Stimulated activated CD4-positive, alpha-beta T cell treated with anti-CD3 and anti-CD28 coated beads, Interleukin-12 subunit alpha, Interleukin-12 subunit beta, amount 100 ng/mL, for 24 hours (primary cell): ENCODE measurements at places on chromosomes 16 and 17.
A peak's percentile ranks its signal among the peaks of the same experiment; 100 is the strongest.

GRCh38 chr16:16015849-16016248 is 66.4 kb downstream of the ABCC1 start:
- DNase-seq = no peak

- DNase-seq = no peak
Measured at GRCh38 chr17:21191698-21192097, 22.3 kb downstream of the TMEM11 start.

GRCh38 chr17:28139822-28140221 is 97.3 kb downstream of the NLK start:
- no peak for DNase-seq

GRCh38 chr16:74275031-74275636 is 21.5 kb upstream of the PSMD7 start:
- DNase-seq = no peak

- DNase-seq = no peak
Measured at GRCh38 chr16:88298833-88299745, 83.7 kb upstream of the ZNF469 start.

DNA sequence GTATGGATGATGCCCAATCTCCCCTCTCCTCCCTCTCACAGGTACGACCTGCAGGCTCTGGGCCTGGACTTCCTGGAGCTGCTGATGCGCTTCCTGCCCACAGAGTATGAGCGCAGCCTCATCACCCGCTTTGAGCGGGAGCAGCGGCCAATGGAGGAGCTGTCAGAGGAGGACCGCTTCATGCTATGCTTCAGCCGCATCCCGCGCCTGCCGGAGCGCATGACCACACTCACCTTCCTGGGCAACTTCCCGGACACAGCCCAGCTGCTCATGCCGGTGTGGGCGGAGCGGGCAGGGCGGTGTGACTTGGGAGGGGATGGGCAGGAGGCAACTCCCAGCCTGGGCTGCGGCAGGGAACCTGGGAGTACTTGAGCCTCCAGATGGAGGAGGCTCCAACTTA is 18.1 kb downstream of the SPATA32 start:
- DNase-seq = no peak

GRCh38 chr16:31000671-31001382 is 9.6 kb downstream of the STX1B start:
- DNase-seq = no peak

- DNase-seq = no peak
Measured at GRCh38 chr17:40307740-40308239, 1.2 kb upstream of the RARA start.

- no peak for DNase-seq
Measured at GRCh38 chr16:56357241-56357764, 68.0 kb downstream of the AMFR start.

DNA sequence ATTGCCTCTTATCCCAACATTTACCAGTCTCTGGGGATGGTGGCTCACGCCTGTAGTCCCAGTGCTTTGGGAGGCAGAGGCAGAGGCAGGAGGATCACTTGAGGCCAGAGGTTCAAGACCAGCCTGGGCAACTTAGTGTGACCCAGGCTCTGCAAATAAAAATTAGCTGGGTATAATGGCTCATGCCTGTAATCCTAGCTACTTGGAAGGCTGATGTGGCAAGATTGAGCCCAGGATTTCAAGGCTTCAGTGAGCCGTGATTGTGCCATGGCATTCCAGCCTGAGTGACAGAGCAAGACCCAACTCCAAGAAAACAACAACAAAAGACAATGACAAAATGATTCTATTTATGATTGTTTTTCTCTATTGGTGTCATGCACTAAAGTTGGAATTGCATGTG is 244.9 kb downstream of the RBFOX1 start:
- DNase-seq = no peak

GRCh38 chr17:35460354-35460851 is 11.8 kb upstream of the SLFN13 start:
- DNase-seq = peak; percentile 24

DNA sequence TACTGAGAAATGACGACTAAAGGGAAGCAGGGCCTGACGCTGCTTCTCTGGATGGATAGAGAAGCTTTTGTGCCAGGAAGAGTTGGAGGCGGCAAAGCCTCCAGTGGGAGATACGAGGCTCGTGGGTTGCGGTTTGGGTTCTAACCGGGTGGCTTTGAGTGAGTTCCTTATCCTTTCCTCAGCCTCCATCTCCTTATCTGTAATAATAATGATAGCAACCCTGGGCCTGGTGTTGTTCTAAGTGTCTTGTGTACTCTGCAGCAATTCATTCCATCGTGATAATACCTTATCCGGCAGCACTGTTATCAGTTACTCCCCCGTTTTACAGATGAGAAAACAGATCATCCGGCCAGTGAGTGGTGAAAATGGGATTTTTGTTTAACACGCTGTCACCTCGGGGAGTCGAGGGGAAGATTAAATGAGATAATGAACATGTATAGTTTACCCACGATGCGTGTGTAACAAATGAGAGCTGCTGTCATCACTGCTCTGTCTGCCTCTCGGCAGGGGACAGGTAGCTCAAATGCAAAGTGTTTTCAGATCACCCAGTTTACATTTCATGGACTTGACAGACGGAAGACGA is 52.0 kb upstream of the LHX1 start:
- DNase-seq = no peak

GRCh38 chr16:74264811-74265210 is 31.8 kb upstream of the PSMD7 start:
- no peak for DNase-seq

DNA sequence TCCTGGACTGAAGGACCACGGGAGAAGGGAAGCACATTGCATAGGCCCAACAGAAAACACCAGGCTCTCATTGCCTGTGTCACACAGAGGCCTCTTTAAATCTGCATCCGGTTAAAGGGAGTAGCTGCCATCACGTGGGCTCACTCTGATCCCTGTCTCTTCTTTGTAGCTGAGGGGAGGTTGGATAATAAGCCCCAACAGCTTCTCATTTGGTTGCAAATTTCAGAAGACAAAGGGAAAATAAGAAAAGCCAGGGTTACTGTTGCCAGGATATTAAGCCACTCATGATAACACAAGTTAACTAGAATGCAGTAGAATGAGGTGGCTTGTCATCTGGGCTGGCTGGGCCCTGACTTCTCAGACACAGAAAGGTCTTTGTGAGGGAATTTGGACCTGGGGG is 325.1 kb upstream of the ERCC4 start:
- no peak for DNase-seq

DNA sequence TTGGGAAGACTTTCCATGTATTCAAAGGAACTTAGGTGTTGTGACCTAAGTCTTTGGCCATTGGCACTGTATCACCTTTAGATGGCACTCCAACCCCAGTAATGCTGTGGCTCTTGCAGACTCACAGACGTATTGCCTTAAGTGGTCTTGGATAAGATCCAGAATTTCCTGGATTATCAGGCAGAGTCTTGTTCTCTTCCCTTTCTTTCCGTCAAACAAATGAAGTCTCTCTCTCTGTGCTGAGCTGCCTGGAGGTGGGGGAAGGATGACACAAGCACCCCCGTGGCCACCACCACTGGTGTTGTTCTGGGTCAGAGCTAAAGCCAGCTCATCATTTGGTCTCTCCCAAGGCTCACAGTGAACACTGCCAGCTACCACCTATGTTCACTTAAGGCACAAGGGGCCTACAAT is 789.9 kb upstream of the KIF2B start:
- no peak for DNase-seq

DNA sequence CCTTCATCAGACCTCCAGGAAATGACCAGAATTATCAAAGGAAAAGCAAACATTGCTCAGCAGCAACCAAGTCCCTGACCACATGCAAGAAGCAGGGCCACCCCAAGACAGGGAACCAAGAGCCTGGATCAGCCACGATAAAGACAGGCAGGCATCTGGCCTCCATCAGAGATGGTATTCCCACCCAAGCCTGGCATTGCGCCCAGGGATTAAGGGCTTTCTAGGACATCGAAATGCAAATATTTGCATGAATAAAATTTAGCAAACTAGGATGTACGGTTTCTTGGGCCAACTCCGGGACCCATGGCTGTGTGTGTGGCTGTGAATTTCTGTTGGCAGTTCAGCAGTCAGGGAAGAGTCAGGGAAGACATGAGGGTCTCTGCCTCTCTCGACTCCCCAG is 241.4 kb upstream of the DYNLRB2 start:
- DNase-seq = no peak

DNA sequence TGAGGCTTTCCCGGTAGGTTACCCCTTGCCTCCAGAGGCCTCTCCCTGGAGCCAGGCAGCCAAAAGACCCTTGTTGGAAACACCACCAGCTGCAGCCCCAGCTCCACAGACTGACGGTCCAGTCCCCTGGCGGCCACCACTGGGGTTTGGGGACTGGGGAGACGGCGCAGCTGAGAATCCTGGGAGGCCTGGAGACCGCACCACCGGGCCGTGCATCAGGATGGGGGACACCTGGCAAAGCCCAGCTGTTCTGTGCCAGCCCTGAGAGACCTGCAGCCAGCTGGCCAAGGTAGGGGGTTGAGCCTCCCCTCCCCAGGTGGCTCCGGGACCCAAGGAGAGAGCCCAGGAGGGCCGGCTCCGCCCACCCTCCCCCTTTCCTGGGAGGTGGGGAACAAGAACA is 8.3 kb upstream of the SLC38A10 start:
- DNase-seq = no peak

GRCh38 chr17:30101686-30102390 is 14.8 kb upstream of the NSRP1 start:
- DNase-seq = no peak

DNA sequence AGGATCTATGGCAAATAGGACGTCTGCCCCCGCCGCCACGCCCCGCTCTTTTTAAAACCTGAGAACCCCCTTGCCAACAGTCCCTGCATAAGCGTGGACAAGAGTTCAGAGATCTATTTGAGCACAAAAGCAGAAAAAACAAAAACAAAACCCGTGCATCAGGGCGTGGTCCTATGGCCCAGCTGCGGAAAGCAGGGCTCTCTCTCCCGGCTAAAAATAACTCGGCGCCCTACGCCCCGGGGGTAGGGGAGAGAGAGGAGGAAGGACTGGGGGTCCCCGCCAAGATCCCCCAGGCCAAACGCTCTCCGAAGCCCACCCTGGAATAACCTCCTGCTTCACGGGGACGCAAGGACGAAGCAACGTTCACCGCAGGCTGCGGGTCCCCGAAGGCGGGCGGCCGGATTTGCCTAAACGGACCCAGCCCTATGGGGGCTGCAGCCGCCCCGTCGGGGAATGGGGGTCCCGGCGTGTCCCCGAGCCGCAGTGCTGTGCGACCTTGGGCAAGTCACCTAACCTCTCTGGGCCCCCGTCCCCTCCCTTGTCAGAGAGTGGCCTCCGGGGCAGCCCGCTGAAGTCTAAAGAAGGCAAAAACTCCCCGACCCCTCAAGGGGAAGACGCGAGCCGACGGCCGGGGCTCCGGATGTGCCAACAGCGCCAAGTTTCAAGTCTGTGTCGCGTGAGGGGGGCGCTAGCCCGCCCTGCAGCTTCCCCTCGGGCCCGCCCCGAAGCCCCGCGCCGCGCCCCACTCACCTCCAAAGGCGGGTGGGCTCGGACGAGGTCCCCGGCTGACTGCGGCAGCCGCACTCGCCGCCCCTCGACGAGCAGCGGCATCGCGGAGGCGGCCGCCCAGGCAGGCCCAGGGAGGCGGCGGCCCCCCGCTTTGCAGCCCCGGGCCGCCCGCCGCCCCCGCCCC is 477 bp downstream of the NTAN1 start:
- peak; percentile 44 for DNase-seq

DNA sequence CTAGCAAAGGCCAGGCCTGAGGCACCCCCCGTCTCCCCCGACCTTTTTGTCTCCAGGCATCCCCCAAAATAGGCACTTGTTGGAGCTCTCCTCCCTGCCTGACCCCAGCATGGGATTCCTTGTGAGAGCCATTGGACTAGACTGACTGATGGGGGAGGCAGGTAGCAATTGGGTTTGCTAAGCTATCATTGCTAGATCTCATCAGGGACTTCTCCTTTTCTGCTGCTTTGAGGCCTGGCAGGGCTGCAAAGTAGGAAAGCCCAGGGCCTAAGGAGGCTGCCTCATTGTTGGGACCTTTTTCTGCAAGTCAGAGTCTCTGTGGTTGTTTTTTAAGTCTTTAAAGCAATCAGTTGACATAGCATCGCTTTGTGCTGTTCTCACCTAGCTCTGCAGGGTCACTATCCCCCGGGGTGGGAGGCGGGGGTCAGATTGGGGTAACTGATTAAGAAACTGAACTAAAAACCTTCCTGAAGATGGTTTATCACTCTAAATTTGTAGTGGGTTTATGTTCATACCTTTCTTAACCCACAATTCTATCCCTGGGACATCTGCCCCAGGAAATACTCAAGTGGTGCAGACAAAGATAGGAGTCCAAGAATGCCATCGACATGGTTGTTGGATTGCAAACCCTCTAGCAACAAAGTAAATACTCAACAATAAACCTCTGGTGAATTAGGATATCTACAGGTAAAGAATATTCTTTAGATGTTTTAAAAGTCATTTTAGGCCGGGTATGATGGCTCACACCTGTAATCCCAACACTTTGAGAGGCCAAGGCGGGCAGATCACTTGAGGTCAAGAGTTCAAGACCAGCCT is 28.0 kb downstream of the LLGL2 start:
- no peak for DNase-seq

- no peak for DNase-seq
Measured at GRCh38 chr16:71526111-71526631, at the start of gene CHST4. CHST4 (plus strand) TSS chr16:71526426; CDS start chr16:71536678, 10,252 bp downstream.

- DNase-seq = no peak
Measured at GRCh38 chr17:14112407-14112806, 43.1 kb downstream of the COX10 start.

- no peak for DNase-seq
Measured at GRCh38 chr16:4591191-4591590, 23.5 kb downstream of the UBALD1 start.

DNA sequence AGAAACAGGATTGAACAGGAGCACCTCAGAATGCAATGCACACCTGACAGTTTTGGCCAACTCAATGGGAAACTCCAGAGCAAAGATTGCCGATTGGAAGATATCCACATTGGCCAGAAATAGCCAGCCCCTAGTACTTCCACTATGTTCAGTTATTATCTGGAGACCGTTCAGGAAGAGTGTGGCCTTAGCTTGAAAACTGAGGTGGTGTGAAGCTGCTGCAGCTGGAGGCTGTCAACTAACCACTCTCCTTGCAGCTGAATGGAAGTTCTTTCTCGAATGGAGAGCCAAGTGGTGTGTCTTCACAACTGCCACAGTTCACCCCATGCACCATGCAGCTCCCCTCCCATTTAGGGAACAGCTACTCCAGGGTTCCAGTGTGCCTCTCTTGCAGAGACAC is 61.9 kb upstream of the DHX40 start:
- no peak for DNase-seq

GRCh38 chr16:24221219-24221618 is 34.9 kb upstream of the CACNG3 start:
- no peak for DNase-seq

GRCh38 chr17:39194089-39194984 is 3.1 kb downstream of the CACNB1 start:
- DNase-seq = no peak

DNA sequence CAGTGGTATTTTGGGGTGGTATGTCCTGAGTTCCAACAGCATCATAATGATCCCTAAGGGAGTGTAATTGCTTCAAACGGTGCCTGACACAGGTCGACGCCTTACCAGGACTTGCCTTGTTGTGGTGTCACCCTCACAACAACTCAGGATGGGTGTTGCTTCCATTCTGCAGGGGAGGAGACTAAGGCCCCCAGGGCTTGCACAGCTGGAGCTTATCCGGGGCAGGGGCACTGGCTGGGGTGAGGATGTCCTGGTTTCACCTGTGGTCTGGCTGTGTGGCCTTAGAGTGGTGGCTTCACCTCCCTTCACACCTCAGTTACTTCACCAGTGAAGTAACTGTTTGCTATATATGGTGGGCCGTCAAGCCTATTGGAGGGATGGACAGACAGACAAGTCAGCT is 23.3 kb downstream of the LLGL2 start:
- no peak for DNase-seq
